ENCODE measurements at places on chromosomes 2 and 18.

GRCh38 chr18:9974279-9974915, 60.6 kb downstream of the VAPA start:
- no peak for DNase-seq

- DNase-seq: no peak
Observed at GRCh38 chr2:54579682-54580620, 123.8 kb downstream of the SPTBN1 start.

DNA sequence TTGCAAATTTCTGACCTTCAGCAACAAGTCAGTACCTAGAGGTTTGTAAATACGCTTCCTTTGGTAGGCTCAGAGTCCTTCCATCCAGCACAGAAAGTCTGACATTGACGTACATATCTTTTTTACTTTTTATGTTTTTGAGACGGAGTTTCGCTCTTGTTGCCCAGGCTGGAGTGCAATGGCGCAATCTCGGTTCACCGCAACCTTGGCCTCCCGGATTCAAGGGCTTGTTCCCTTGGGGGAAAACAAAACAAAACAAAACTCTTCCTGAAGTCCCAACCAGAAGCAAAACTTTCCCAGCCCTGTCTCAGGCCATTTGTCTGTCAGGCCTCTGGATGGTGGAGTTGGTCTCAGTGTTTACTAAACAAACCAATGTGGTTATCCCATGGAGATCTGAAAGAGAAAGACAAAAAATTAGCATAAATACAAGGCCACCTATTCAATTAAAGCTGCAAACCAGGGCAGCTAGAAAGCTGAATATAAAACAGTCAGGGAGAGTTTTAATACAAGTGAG, 29.6 kb upstream of the ATL2 start:
- no peak for DNase-seq

DNA sequence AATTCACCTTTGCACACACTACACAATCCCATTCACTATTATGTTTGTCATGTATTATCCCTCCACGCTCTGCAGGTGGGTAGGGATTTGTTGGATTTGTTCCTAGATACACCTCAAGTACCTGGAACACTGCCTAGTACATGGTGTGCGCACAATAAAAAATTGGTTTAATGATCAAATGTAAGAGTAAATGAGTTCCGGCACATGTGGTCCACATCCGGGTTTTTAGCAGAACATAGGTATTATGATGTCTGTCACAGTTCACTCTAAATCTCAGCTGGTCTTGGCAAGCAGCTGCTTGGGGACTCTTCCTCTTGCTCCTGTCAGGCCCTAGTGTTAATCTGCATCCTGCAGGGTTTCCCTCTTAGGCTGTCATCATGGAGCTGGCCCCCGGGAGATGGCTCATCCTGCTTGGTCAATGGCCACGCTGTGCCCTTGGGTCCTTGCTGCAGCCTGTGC, 21.8 kb upstream of the IL1R1 start:
- no peak for DNase-seq

- no peak for DNase-seq
Observed at GRCh38 chr2:147420517-147420916, 424.3 kb upstream of the ACVR2A start.

DNA sequence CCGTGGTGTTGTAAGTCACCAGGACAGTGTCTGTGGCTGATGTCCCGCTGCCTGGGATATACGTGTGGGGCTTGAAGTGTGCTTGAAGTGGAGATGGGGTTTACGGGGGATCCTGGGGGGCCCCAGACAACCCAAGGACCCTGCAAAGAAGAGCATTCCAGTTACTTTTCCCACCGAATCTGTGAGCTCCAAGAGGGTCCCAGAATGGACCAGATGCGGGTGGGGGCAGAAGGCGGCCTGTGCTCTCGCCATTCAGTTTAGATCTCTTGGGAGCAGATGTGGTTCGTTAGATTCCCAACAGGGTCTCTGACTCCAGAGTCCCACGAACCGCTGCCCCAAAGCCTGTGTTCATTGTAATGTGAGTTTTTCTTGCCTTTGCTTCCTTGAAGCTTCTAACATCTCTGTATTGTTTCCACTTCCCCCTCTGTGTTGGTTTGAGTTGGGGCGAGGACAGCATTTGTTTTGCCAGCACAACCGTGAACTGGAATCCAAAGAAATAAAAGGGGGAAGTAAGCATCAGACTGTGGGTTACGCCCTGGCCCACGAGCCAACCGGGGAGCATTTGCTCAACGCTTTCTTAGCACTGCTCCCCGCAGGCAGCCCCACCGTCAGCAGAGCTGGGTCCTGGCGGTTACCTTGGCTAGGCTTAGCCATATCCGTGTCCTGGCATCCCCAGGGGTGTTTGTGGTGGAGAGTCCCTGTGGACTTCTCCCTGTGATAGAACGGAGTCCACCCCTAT, 92.1 kb downstream of the SH3BP4 start:
- no peak for DNase-seq

DNA sequence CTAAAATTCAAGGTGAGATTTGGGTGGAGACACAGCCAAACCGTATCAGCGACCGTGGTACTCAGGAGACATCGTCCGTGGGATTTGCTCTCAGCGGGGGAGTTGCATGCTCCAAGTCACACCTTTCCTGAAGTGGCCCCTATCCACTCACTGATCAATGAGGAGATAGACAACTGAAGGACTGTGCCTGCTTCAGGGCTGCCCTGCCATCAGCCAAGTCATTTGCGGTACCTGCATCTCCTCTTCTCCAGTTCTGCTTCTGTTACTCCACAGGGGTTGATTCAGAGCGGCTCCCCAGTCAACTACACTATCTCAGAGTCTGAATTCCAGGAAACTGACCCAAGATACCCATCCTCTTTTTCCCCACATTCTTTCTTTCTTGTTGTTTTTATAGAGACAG, 184.1 kb downstream of the MREG start:
- DNase-seq: no peak

DNA sequence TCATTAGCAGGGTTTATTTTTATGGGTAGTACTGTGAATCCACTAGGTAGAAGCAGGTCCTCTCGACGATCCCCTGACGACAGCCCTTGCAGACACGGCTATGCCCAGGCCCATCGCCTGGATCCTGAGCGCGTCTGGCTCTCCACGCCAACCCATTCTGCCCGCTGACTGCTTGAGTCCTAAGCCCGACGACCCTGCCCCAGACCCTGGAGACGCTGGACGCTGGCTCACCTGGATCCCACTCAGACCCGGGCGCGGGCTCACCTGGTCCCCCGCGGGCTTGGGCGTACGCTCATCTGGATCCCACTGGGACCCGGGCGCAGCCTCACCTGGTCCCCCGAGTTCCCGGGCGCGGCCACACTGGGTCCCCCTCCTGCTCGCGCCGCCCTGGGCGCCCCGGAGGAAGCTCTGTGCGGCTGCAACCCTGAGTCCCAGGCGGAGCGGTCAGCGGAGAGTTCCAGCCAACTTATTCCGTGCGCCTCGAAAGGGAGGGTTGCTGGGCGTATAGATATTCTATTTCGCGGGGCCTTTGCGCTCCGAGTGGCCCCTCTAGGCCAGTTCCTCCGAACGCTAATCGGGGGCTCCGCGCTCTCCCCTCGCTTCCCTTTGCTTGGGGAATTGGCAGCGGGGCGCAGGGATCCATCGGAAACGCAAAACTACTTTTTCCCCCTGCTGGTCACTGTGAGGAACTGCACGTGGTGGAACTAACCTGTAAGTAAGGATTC, 22.4 kb upstream of the RMP24 start:
- DNase-seq: peak; percentile 43

GRCh38 chr2:240628808-240629618, 3.7 kb downstream of the GPR35 start:
- DNase-seq: no peak

DNA sequence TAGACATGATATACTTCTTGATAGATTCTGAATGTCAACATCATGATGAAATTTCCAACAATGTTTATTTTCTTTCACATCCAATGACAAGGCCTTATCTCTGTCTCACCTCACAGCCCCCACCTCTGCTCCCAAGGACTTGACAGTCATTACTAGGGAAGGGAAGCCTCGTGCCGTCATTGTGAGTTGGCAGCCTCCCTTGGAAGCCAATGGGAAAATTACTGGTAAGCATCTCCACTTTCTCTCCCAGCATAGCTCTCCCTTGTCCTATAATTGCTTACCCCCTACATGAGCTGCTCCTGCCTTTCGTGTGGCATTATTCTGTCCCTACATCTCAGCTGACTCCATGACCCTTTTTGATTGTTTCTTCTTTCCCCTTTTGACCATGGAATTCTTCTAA, 821.8 kb downstream of the MBD2 start:
- DNase-seq: no peak

DNA sequence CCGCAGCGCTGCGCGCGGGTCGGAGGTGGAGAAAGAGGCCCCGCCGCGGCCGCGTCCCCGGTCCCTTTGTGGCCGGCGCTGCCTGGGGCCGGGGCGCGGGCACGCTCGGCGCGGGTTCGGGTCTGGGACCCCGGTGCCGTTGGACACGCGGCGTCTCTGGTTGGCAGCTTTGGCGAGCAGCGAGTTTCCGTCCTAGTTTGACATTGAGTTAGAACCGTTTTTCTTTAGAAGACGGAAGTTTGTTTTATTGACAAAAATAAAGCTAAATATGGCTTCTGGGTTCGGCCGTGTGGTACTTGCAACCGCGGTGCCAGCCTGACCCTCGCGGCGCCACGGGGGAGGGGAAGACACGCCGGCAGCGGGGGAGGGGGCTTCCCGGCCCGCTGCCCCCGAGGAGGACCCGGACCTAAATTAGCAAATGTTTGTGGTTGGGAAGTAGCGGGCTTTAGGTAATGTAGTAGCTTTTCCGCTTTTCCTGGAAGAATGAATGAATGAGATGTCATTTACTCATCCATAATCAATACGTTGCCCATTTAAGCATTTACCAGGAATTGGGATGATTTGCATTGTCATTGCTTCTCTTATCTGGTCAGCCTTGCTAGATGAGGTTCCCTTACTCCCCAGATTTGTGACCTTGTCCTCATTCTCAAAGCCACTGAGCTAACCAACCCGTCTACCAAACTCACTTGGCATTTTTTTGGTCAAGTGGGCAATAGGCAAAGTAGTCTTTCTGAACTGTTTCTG, 530 bp downstream of the GALNT1 start:
- no peak for DNase-seq

- no peak for DNase-seq
Observed at GRCh38 chr2:237223201-237223861, 137.6 kb downstream of the COPS8 start.

DNA sequence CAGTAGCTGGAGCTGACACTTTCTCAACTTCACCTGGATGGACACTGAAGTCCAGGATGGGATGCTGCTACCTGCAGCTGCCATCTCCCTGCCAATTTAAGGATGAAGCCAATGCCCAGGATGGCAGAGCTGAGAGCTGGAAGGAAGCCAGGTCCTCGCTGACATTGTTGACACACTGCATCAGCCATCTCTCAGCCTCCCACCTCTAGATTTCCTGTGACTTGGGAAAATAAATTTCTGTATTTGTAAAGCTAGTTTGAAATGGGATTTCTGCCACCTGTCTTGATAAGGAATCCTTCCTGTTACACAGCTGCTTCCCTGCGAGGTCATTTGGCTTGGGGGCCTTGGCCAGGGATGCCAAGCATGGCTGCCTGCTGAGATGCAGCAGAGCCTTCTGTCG, 43.5 kb downstream of the KCTD1 start:
- DNase-seq: no peak

DNA sequence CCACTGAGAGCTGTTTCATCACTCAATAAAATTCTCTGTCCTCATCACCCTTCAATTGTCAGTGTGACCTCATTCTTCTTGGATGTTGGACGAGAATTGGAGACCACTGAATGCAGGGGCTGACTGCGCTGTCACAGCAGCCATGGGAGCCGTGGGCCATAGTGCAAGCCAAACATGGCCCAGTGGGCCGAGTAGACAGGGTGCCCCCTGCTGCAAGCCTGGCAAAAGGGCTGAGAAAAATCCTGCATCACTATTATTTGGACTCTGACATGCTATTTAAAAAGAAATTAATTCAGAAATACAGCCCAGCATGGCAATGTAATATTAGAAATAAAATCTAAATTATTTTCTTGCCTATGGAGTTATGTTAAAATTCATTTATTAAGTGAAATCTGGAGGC, 67.8 kb upstream of the FAM98A start:
- no peak for DNase-seq

DNA sequence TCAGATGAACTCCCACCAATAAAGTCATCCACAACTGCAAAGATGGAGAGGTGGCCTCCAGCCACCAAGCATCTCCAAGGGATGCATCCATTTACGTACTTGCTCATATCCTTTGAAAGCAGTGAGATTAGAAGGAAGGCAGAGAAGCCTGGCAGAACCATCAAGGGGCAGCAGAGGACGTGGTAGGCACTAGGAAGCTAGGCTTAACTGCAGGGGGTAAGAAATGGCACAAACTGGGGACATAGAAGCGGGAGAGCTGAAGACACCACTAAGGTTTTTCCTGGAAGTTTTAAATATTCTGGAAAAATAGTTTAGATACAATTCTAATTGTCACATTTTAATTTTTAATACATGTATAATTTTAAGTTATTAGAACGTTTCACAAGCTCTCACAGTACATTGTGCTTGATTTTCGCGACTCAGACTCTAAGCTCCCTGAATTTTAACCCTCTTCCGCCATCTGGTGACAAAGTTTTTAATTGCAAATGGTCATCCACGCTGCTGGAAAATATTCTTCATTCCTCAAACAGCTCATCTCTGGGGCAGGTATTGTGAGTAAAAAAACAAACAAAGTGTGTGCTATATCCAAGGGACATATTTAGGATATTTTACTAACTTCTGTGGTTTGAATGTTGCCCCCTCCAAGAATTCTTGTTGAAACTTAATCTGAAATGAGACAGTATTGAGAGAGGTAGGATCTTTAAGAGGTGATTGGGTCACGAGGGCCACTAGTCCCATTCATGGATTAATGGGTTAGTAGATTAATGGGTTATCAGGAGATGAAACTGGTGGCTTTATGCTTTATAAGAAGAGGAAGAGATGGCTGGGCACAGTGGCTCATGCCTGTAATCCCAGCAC, 1.6 kb upstream of the PSTPIP2 start:
- DNase-seq: no peak
